ENCODE measurements at places on chromosomes 6 and 20.

DNA sequence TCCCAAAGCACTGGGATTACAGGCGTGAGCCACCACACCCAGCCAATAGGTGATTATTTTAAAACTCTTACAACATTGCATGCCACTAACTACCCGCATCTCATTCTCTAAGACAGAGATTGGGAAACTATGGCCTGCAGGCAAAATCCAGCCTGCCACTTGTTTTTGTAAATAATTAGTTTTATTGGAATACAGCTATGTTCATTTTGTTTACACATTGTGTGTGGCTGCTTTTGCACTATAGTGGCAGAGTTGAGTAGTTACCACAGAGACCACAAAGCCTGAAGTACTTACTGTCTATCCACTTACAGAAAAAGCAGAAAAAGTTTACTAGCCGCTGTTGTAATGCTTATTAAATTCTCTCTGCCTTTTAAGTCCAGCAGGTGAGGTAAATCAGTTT, 16.4 kb upstream of the PKIG start:
- DNase-seq = no peak

GRCh38 chr6:30147096-30147495, 11.2 kb downstream of the TRIM40 start:
- no peak for DNase-seq

GRCh38 chr20:37315452-37316110, 26.1 kb downstream of the MANBAL start:
- no peak for DNase-seq

GRCh38 chr20:47235111-47235510, 121.4 kb downstream of the ZMYND8 start:
- DNase-seq = no peak

DNA sequence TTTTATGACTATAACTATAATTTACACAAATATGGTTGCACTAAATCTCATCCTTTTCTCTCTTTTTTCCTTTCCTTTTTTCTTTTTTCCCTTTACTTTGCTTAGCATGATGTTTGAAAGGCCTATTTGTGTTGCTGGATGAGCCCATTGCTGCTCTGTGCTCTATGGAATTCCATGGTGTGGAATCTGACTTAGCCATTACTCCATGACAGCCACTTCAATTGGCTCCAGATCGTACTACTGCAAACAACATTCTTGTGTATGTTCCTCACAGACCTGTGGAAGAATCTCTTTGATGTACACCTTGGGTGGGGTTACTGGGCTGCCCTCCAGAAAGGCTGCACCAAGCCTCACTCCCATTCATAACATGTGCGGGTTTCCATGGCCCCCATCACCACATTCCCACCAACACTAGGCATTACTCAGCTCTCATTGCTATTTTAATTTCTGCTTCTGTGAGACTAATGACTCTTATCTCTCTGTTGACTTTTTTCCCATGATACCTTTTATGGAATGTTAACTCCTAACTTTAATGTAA, 979.0 kb downstream of the KIF16B start:
- DNase-seq = no peak

DNA sequence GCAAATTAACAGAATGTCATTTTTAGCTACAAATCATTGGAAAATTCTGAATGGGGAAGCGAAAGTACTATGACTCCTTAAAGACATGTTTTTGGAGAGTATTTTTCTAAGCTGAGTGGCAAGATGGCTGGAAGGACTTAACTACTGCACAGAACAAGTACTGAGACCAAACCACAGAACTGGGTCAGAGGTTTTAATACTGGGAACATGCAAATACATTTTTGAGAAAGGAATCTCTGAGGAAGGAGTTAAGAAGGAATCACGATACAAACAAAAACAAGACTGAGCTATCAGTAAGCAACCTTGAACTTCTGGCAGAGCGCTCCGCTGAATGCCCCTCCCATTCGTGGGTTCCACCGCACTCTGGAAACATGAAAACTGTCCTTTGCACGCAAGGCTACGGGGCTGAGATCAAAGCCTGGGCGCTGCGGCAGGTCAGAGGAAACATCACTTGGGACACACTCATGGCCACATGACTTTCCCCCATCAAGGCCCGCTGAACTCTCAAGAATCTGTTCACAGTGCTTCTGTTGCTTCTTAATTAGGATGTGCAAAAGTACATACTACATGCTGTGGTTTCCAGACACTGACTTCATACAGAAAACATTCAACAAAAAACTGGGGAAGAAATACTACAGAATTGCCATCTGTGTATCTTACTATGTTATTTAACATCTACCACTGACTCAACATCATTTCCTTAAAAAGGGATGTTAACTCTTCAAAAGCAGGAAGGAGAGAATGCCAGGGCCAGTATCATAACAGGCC, 27.8 kb downstream of the SLC23A2 start:
- peak; percentile 43 for DNase-seq

- DNase-seq = no peak
Measured at GRCh38 chr6:63919556-63920110, 284.0 kb downstream of the PHF3 start.

- no peak for DNase-seq
Measured at GRCh38 chr20:10716855-10717254, 43.1 kb upstream of the JAG1 start.

DNA sequence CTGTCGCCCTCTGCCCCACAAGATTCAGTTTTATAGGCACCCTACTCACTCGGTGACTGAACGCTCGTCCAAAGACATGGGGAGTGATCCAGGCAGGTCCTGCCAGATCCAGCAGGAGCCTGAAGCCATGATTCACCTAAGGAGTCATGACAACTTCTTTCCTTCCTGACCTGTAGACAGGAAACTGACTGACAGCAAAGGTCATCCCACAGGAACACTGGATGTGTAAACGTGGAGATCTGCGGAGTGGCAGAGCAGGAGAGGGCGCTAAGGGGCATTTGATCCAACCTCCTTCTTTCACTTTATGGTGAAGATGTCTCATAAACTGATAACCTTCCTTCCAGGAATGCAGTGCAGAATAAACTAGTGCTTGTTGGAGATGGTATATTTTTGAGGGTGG, 192.2 kb downstream of the GJA10 start:
- no peak for DNase-seq

DNA sequence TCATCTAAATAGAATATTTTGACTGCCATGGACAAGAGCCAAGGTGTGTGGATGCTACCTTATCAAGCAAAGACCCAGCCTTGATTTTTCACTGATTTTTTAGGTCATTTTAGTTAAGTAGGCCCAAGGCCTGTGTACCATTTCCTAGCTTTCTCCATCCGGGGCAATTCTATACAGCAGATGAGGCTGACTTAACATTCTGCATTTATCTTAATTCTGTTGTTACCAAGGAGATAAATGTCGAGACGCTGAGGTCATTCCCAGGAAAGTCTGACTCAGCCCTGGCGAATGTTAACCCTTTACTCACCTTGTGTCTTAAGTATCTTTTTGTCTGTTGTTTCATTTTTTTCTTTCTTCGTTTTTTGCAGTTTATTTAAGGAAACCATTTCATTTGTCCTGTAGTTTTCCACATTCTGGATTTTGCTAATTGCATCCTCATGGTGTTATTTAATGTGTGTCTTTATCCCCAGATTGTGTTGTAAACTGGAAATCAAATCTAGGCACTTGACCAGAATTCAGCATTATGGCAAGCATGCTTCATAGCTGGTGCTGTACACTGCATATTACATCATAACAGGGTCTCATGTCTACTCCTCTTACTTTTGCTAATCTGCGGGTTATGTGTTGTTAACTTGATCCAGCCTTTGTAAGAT, 277.0 kb downstream of the CDKAL1 start:
- DNase-seq = no peak

- no peak for DNase-seq
Measured at GRCh38 chr20:38722683-38723016, 1.6 kb upstream of the SLC32A1 start.

GRCh38 chr6:28205879-28206278, 19.2 kb upstream of the ZSCAN9 start:
- no peak for DNase-seq

DNA sequence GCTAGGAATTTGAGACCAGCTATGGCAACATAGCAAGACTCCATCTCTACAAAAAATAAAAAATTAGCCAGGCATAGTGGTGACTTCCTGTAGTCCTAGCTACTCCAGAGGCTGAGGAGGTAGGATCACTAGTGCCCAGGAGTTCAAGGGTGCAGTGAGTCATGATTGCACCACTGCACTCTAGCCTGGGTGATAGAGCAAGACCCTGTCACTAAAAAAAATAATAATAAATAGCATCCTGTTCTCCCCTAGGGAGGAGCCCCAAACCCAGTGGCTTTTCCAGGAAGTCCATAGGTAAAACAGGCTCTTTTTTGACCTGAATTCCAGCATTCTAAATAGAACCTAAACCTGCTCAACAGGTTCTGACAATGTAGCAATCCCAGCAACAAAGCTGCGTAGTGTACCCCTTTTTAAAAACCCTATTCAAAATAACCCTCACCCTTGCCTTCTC, 192.0 kb downstream of the ALDH8A1 start:
- DNase-seq = no peak

DNA sequence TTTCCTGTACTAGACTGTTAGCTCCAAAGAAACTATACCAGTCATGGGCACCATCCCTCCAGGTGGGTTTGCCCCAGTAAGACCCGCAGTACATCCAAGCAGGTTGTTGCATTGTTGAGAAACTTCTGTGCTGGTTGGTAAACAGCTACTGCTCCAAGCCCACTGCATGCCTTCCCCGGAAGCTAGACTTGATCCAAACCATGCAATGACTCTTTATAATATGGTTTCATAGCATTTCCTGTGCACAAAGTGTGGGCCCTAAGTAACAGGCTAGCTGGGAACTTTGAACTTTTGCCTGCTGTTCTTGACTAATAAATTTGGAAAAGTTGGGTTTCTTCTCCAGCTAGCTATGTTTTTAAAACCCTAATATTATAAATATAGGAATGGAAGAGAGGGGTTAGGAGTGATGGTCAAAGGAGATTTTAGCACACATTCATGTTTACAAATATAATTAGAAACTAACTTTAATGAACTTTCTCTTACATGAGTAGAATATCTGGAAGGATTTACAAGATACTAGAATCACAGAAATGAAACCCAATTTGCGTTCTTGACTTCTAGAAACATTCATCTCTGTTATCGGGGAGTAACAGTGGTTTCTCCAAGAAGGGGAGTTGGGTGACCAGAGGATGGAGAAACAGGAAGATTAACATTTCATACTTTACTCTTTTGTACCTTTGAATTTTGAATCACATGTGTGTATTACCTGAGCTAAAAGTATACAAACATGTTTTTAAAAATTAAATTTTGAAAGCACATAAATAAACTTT, 51.7 kb downstream of the GFOD1 start:
- DNase-seq = no peak

DNA sequence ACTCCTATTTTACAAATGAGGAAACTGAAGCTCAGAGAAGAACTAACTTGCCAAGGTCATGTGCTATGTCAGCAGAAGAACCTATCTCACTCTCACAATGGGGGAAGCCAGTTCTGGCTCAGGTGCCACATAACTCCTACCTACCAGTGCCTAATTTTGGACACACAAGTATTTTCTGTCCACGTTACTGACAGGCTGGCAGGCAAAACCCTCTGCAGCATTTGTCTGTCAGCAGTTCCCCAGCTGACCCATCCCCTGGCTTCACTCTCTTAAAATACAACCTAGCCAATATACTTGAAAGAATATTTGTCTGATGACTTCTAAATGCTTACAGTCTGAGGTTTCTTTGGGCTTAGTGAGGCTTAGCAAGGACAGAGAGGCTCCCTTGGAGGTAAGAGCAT, 15.5 kb downstream of the GSS start:
- DNase-seq = no peak

GRCh38 chr20:44344723-44345122, 7.9 kb downstream of the R3HDML start:
- no peak for DNase-seq

DNA sequence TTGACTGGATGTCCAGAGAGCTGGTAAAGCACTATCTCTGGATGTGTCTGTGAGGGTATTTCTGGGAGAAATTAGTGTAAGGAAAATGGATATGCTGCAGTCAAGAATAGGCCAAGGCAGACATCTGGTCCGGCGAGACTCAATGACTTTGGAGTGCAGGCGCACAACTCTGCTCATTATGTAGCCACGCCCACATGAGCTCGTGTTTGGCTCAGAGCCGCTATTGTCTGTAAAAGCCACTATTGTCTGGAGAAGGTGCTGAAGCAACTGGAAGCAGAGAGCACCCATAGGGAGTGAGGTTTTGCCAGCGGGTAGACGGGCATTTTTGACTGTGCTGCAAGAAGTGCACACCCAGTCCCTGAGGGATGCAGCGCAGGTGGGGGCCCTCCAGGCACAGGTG, 305.0 kb upstream of the POU3F2 start:
- DNase-seq = no peak

- no peak for DNase-seq
Measured at GRCh38 chr20:62389601-62390087, 2.7 kb downstream of the RPS21 start.

GRCh38 chr20:8428988-8429387, 296.9 kb downstream of the PLCB1 start:
- DNase-seq = no peak

GRCh38 chr6:152846825-152847224, 96.2 kb downstream of the VIP start:
- no peak for DNase-seq

DNA sequence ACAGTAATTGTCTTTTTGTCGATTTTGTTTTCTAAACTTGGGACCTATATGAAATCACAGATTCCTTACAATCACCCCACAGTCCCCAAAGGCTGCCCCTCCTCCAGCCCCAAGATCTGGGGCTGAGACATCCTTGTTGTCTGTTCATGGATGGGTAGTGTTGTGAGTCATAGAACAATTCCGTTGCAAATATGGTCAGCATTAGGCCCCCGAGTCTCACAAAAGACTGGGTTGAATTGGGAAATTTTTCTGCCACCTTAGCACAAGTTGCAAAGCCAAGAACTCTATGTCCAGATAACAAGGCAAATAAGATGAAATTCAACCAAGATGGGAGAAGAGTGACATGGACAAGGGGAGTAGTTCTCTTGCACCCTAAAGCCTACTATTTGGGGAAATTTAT, 10.5 kb upstream of the TAB2 start:
- DNase-seq = no peak

DNA sequence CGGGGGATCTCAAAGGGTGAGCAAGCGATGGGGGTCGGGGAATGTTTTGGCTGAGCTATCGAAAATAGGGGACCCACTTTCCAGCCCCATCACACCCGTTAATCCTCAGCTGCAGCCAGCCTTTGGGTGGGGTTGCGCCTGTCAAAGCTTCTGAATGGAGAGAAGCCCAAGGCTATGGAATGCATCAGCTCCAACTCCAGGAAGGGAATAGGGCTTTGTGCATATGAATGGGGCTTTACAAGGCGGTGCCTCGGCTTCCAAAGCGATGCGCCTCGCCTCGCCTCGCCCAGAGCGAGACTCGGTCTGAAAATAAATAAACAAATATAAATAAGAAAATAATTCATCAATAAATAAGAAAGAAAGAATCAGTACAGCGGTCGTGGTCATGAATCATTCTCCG, 751.4 kb upstream of the DEFB115 start:
- no peak for DNase-seq

- no peak for DNase-seq
Measured at GRCh38 chr20:61661025-61661424, 404.7 kb downstream of the TAF4 start.

Data from mucosa of descending colon (tissue), 3 donors.